Cerebellum (tissue), 4 donors: ENCODE measurements at places on chromosomes 11 and 22. TPM values are rescaled to one million over a fixed set of nuclear protein-coding genes. Genes with fewer than 3 reads are reported as not detected.

GAB4 gene
- total RNA-seq = not detected

ACTN3 gene
- not detected for total RNA-seq

ANGPTL5 gene
- total RNA-seq = 0.45 TPM

IGF2 gene
- 65.1 TPM for total RNA-seq

MOV10L1 gene
- total RNA-seq = 2.7 TPM

CNTF gene
- 3.7 TPM for total RNA-seq

CD248 gene
- 5.2 TPM for total RNA-seq

CDHR5 gene
- total RNA-seq = 0.45 TPM

CRYBB1 gene
- total RNA-seq = 0.27 TPM

IGSF9B gene
- total RNA-seq = 47.9 TPM

C11orf42 gene
- not detected for total RNA-seq
